Inflammatory macrophage treated with lipopolysaccharide for 4 hours (primary cell): ENCODE measurements at places on chromosomes 11 and 22.

GRCh38 chr22:31344256-31344577, 1.9 kb downstream of the PATZ1 start:
- DNase-seq: no peak

DNA sequence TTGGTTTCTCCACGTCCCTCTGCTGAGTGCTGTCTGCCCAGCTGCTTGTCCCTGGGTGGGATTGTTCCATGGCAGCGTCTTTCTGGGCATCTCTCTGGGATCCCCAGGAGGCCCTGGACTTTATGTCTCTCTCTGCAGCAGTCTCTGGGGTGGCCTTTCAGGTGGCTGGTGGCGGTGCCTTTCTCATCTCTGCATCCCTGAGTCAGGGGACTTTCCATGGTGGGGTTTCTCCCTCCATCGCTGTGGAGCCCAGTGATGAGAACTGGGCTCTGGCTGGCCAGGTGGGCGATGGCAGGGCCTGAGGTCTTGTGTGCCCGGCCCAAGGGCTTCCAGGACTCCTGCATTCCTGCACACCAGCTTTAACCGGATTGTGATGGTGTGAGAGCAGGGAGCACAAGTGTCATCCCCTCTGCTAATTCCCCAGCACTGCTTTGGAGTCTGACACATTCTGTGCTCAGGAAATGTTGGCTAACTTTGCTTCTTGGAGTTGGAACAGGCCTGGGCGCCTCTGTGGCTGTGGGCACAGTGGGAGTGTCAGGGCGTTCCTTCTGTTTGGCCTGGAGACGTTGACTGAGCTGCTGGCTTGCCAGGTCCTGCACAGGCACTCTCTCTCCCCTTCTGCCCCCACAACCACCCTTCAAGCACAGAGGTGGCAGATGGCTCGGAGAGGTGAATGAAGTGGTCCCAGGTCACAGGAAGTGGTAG, 27.9 kb downstream of the FAM83F start:
- DNase-seq: no peak

- DNase-seq: no peak
Observed at GRCh38 chr11:99160447-99160846, 139.7 kb downstream of the CNTN5 start.

- no peak for DNase-seq
Observed at GRCh38 chr11:61534933-61535839, 26.6 kb downstream of the LRRC10B start.

GRCh38 chr11:75337195-75337654, 14.2 kb downstream of the ARRB1 start:
- DNase-seq: peak; percentile 94

GRCh38 chr11:5242933-5243815, 6.5 kb downstream of the HBG1 start:
- no peak for DNase-seq

DNA sequence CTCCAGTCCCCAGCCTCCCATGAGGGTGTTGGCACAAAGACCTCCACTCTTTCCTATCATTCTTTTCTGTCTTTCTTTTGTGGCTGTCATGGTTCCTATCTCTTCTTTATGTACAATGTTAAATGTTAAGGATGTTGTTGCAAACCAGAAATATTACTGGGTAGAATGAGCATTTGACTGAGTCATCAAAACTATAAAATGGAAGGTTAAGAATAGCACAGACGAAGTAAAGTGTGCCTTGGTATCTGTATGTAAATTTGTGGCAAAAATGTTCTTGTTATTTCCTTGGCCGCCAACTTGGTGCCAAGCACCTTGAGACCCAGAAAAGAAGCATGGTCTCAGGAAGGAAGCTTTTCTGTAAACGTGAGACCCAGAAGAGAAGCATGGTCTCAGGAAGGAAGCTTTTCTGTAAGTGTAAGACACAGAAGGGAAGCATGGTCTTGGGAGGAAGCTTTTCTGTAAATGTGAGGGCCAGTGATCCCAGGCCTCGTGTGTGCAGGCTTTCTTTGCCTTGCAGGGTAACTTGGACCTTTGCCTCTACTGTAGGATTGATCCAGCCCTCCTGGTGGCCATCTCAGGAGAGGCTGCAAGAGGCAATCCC, 6.7 kb upstream of the PKP3 start:
- no peak for DNase-seq

- no peak for DNase-seq
Observed at GRCh38 chr22:39984746-39985145, 10.0 kb upstream of the FAM83F start.

DNA sequence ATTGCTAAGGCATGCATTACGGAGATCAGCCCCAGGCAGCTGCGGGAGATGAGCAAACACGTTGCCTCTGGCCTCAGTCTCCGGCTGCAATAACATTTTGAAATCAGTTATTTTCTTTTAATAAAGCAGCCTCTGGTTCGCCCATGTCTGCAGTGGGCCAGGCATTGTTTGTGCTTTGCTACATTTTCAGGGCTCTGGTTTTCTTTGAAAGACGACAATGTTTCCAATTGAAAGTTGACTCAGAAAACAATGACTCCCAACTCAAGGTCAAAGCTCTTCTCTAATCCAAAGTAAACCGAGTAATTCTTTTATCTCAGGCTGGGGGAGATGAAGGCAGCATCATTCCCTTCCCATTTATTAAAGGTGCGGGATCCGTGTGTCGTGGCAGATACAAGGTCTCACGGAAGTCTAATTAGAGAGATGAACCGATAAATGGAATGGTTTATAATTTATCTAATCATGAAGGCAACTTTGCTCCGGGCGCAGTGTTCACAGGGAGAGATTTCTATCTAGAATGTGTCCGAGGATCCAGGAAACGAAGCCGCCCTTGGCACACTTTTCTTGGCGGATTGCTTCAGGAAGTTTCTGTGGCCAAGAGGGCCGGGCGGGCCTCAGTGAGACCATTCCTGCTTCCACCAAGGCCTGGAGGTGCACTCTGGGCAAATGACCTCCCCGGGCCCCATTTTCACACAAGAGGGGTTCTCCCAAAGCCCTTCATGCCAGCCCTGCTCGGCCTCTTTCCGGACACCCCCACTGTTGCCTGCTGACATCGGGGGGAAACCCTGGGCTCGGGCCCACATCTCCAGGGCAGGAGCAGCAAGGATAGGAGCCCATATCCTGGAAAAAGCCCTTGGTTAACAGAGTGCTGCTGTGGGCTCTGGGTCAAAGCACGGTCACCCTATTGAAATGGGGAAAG, 811.4 kb downstream of the BRD1 start:
- no peak for DNase-seq

GRCh38 chr11:135008001-135008405, 596.0 kb upstream of the B3GAT1 start:
- DNase-seq: no peak

- DNase-seq: no peak
Observed at GRCh38 chr11:85825616-85826015, 14.7 kb upstream of the SYTL2 start.

DNA sequence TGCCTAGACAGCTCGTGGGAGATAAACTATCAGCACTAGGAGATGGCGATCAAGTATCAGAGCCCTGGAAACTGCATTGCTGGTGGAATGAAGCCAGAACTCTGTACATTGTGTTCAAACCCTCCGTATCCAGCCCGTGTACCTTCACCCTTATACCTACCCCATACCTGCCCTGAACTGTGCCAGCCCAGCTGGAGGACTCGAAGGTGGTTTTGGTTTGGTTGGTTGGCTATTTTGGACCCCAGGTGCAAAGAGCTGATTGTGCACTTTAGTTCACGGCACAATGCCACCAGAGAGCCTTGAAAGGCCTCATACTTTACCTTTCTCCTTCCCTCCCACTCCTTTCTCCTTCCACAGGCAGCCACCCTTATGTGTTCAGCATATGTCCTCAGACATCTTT, 16.0 kb downstream of the FAM83F start:
- DNase-seq: no peak

- peak; percentile 27 for DNase-seq
Observed at GRCh38 chr11:120235024-120235628, 4.8 kb upstream of the POU2F3 start.

DNA sequence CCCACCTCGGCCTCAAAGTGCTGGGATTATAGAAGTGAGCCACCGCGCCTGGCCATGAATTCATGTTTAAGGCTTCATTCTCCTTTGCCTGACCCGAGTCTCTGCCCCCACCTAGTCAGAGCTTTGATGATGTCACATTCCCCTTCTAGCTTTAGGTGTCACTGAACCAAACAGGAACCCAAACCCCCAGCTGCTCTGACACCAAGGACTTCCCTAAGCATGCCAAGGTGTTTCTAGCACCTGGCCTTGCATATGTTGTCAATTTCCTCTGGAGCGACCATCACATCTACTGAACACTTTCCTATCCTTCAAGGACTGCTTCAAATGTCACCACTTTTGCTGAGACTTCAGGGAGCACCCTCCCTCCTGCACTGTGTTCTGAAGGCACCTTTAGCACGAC, 2.3 kb downstream of the F2 start:
- no peak for DNase-seq

- DNase-seq: no peak
Observed at GRCh38 chr11:10236840-10237239, 57.2 kb downstream of the SBF2 start.

DNA sequence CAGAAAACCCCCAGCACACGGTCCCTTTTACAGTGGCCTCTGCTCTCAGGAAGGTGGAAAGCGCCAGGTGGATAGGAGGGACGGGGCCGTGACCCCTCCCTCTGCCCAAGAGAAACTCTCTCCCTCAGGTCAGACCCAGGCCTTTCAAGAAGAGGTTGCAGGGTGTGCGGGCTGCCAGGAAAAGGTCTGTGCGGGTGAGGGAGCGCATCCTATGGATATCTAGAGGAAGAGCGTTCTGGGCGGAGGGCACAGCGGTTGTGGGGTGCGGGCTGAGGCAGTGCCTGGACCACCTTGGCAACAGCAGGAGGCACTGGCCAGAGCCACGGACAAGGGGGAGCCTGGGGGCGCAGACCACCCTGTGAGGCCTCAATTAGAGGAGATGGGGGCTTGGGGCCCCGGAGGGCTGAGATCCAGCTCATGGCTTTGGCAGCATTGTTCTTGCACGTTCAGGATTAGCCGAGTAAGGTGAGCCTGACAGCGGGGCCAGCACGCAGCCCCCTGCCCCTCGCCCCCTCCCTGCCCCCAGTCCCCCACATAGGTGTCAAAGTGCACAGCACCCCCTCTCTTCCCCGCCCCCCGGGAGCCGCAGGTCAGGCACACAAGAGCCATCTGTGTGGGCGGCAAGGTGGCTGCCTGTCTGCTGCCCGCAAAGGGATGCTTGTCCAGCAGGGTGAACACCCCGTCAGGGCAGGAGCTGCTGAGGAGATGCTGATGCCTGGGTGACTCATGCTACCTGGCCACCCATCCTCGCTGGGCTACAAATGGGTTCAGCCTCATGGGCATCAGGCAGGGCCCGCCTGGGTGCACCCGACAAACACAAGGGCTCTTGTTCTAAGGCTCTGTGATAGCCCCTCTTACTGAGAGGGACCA, 92.8 kb upstream of the KCNQ1OT1 start:
- no peak for DNase-seq

- DNase-seq: no peak
Observed at GRCh38 chr11:117643606-117644300, 153.3 kb downstream of the DSCAML1 start.

GRCh38 chr11:39804271-39804670, 1655.2 kb downstream of the LRRC4C start:
- no peak for DNase-seq

GRCh38 chr11:23727387-23727786, 769.5 kb upstream of the LUZP2 start:
- no peak for DNase-seq
